ENCODE measurements at places on chromosomes 2 and 18. TPM values are rescaled to one million over a fixed set of nuclear protein-coding genes. Genes with fewer than 3 reads are reported as not detected.

Gene AQP12A
- not detected for total RNA-seq

Gene NEU4
- 1.3 TPM for total RNA-seq

Gene LBX2
- 9.3 TPM for total RNA-seq

Gene ATP9B
- 45.3 TPM for total RNA-seq

Gene LBH
- 62.3 TPM for total RNA-seq

Gene GNLY
- total RNA-seq, result not detected

Gene CD28
- not detected for total RNA-seq
